NCI-H2171 treated with DMSO at 0.1 percent for 48 hours (cell line): ENCODE measurements at places on chromosomes 16 and 17.

- DNase-seq = no peak
These were observed 84.3 kb downstream of the CYTH1 start for GRCh38 chr17:78697554-78698343.

- DNase-seq = no peak
These were observed 34.4 kb upstream of the MLKL start for GRCh38 chr16:74735162-74735452.

DNA sequence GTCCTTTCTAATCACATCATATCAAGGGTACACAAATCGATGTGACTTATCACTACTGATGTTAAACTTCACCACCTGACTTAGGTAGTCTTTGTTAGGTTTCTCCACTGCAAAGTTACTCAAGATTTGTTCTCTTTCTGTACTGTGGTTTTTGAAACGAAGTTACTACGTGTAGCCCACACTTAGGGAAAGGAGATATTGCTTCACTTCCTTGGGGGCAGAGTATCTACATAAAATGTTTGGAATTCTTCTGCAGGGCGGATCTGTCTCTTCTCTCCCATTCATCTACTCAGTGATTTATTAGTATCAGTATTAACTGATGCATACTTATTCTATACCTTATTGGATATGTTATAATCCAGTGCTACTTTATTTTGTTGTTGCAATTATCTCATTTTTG, 403.6 kb upstream of the MON1B start:
- DNase-seq = no peak

GRCh38 chr16:87117936-87118335, 199.3 kb downstream of the C16orf95 start:
- no peak for DNase-seq

DNA sequence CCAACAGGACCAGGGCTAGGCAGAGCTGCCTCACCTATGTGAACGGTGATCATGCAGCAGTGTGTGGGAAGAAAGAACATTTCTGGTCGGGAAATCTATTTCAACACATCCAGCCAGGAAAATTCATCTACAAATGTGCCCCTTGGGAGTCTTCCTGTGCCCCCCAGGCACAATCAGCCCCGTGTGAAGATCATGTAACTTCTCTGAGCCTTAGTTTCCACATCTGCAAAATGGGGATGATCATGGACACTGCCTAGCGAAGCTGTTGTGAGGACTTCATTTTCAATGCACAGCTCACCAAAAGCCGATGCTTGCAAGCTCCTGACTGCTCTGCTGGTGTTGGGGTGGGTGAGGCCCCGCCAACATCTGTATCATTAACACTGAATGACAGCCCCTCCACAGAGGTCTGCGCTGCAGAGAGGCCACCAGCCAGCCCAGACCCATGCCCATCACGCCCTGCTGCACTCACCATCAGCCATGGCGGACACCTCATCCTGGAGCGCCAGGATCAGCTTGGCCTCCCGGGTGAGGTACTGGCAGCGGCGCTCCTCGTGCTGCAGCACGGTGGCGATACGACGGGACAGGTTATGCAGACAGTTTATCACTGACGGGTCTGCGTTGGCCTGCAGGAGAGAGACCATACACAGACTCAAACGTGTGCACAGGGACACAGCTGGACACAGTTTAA, 26.2 kb downstream of the NPRL3 start:
- no peak for DNase-seq

DNA sequence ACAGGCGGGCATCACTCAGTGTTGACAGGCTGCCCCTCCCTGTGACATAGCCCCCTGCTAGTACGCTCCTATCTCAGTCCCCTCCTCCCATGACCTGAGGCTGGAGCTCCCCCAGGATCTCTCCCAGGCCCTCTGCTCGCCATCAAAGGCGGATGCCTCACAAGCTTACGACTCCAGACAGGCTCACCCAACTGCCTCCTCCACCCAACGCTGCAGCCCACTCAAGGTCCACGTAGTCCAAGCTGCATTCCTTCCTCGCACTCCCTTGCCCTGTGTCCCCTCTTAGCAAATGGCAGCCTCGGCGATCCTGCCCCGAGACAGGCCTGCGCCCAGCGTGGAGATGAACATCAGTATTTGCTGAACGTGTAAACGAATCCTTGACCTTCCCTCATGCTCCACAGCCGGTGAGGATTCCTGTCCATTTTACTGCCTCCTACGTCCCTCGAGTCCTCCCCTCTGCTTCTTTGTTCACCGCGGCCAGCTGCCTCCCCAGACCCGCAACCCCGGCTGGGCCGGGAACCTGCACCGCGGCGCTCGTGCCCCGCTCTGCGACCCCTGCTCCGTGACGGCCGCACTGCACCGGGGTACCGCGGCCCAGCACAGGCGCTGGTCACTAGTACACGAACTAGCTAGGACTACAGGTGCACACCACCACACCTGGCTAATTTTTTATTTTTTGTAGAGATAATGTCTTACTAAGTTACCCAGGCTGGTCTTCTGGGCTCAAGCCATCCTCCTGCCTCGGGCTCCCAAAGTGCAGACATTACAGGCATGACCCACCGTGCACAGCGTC, 838 bp upstream of the TMEM97 start:
- peak; percentile 43 for DNase-seq
